ENCODE measurements at places on chromosomes 12 and 14.

GRCh38 chr12:70692681-70693288, 55.6 kb upstream of the PTPRB start:
- no peak for DNase-seq

GRCh38 chr12:117140397-117141096, 41.3 kb upstream of the TESC start:
- DNase-seq, result no peak

DNA sequence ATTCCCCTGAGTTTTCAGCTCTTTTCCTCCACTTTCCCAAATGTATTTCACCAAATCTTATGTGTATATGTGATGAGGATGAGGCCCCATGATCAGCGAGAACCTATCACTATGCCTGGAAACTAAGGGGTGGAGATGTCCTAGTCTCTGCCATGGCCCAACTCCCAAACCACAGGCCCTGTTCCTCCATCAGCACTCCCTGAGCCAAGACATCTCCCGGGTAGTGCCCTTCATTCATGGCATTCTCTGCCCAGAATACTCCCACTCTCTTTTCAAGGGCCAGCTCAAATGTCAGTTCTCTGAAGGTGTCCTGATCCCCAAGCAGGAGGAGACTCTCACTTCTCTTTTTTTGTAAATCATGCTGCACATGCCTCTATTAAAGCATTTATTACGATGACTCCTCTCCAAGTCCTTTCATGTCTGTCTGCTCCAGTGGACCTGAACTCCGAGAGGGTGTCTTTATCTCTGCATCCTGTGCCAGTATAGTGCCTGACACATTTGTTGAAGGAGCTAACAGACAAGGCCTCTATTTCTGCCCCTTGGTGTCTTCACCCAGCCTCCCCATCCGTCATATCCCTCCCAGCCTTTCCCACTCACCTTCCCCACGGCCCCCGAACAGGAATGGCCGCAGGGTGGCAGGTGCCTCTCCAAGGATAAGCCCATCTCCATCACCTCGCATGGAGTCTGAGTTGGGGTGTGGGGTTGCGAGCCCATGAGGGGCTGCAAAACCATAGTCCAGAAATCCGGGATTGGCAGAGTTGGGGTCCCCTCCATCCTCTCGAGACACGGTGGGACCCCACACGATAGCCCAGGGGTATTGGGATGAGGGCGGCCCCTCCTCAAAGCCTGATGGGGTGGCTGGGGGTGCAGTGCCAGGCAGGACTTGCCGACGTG, 3.7 kb downstream of the PIANP start:
- DNase-seq, result no peak

- peak; percentile 39 for DNase-seq
Observed at GRCh38 chr14:68664225-68664681, 128.6 kb downstream of the ZFP36L1 start.

DNA sequence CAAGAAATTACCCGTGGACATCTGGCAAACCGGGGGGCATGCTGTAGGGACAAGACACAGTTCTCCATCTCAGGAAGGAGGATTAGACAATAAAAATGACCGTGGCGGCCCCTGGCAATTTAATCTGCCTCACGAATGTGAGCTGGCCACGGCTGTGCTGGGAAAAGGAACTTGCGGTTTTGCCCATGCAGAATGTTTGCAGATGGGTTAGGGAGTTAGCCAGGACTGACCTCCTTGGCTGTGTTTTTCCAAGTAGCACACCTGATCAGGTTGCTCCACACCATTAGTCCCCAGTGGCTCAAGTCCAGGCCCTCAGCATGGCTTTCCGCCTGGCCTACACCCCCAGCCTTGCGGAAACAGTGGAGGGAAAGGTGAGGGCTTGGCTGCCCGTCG, 20.8 kb downstream of the TPCN1 start:
- no peak for DNase-seq

- DNase-seq, result peak; percentile 57
Observed at GRCh38 chr14:24366721-24367513, 1.1 kb upstream of the NFATC4 start.

DNA sequence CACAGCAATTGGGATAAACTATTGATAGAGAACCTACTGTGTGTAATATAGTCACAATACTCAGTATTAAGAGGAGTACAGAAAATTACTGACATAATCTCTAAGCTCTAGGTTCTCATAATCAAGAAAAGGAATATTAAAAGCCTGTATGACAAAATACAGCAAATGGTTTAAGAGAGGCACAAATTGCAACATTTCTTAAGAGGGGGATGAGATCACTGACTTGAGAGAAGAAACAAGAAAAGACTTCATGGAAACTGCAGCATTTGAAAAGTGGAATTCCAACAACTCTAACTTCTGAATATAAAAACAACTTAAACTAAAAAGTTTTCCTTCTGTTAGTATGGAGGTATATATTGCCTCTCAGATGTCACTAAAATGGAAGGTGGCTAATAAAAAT, 89.7 kb downstream of the NUMB start:
- no peak for DNase-seq

GRCh38 chr12:68222326-68222725, 3.3 kb downstream of the IL26 start:
- DNase-seq, result no peak

DNA sequence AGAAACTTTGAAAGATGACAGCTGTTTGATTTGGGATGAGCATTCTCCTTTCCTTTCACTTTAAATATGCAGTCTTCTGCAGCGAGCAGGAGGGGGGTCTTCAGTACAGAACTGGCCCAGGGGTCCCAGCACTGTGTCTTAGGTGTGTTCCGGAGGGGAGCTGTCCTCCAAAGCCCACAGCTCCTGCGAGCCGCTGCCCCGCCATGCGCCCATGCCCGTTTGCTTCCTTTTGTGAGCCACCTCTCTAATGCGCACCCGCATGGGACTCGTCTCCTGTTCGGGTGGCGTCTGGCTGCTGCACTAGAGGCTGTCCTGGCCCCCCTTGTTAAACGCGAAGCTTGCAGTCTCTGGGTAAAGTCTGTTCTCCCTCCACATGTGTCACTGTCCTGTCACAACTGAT, 48.4 kb upstream of the ASPG start:
- no peak for DNase-seq

GRCh38 chr12:19833775-19834501, 394.6 kb downstream of the AEBP2 start:
- DNase-seq, result peak; percentile 20

DNA sequence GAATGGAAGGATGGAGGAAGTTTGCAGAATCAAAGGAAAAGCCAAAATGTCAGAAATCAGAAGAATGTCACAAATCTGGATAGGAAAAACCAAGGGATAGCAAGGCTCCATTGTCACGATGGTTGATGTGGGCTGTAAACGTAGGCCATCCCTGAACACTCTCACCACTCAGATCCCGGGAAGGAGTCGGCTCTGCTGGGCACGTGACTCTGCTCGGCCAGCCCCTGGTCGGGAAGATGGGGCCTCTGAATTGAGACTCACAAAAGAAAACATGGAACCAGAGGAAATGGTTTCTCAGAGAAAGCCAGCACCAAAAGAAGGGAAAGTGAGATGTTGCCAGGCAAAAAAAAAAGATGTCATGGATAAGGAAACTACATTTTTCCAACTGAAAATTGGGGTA, 26.2 kb downstream of the TCP11L2 start:
- DNase-seq, result no peak

- no peak for DNase-seq
Observed at GRCh38 chr12:19561411-19561961, 122.2 kb downstream of the AEBP2 start.

DNA sequence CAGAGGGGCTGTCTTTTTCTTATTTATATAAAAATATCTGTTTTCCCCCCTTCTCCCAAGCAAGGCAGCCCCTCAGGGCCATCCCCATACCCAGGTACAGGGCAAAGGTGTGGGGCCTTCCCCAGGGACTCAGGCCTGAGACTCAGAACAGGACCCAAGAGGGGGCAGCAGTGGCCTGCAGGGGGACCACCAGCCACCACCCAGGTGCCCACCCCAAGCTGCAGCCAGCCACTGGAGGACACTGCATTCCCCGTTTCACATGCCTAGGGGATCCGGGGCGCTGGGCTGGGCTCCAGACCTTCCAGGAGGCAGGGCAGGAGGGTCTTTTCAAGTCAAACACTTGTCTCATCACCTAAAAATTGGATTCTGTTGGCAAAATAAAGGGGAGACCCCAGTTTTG, 83.3 kb downstream of the SCARB1 start:
- DNase-seq, result no peak

DNA sequence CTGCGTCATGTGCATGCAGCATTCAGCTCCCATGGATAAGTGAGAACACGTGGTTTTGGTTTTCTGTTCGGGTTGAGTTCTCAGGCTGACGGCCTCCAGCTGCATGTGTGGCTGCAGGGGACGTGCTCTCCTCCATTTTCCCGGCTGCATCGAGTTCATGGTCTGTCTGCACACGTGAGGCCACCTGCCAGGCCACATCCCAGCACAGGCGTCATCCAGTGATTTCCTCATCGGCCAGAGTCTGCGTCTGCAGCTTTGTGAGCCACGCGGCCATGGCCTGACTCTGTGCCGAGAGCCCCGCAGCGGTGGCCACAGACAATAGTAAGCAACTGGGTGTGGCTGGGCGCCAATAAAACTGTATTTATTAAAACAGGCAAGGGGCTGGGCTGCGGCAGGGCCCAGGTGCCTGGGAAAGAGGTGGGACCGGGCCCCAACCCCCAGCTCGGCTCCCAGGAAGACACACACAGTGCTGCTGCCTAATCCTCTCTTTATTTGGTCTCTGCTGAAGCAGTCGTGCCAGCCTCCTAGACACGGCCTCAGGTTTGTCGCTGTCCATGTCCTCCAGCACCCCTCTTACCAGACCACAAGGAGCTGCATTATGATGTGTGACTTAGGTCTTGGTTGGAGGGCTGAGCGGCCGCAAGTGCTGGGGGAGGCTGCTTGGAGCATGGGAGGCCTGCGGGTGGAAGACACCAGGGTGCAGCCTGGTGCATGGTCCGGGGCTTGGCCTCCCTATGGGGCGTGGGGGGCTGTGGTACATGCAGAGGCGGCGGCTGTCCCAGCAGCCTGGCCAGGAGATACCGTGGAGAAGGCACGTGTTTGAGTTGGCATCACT, 52.0 kb downstream of the NOC4L start:
- DNase-seq, result no peak

DNA sequence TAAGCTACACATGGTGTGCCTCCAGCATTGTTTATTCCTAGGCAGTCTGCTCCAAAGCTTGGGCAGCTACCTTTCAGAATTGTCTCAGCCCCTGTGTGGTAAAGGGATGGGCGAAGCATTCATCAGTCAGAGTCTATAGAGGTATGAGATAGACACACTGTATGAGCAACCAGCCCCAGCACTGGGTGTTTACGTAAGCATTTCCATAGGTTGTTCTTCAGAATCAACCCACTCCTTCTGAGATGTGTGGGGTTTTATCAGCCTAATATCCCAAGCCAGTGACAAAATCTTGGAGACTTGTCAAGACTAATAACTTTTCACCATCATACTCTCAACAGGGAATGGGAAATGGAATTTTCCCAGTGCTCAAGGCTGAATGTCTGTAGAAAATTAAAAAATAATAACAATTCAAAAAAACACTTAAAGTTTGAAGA, 98.2 kb downstream of the BTG1 start:
- DNase-seq, result no peak

- no peak for DNase-seq
Observed at GRCh38 chr12:91604897-91605296, 422.3 kb upstream of the DCN start.

DNA sequence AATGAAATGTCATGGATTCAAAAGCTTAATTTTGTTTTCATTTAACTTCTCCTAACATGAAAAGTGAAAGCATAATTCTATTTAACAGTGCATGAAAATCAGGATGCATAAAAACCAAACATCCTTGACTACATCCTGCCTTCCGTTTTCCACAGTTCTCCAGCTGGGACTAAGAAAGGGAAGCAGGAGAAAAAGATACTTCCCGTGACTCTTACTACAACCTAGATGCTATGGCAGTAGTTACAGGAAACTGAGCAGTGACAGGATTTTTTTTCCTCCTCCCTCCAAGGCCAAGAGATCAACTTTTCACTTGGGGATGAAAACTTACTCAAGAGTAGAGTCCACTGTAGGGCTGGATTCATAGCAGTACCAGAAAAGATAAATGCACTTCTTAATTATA, 2.6 kb downstream of the EXOC5 start:
- no peak for DNase-seq

Measured in activated naive CD8-positive, alpha-beta T cell treated with anti-CD3 and anti-CD28 coated beads, Interleukin-2, amount 50 U/mL, for 24 hours (primary cell).